ENCODE measurements at places on chromosomes 4 and X.

GRCh38 chrX:84487365-84488353, 14.6 kb downstream of the HDX start:
- no peak for DNase-seq

GRCh38 chr4:173014113-173014558, 154.5 kb upstream of the GALNT7 start:
- DNase-seq = no peak

GRCh38 chrX:69117876-69118526, 47.3 kb downstream of the PJA1 start:
- no peak for DNase-seq

GRCh38 chrX:38305971-38306370, 21.3 kb downstream of the RPGR start:
- no peak for DNase-seq

DNA sequence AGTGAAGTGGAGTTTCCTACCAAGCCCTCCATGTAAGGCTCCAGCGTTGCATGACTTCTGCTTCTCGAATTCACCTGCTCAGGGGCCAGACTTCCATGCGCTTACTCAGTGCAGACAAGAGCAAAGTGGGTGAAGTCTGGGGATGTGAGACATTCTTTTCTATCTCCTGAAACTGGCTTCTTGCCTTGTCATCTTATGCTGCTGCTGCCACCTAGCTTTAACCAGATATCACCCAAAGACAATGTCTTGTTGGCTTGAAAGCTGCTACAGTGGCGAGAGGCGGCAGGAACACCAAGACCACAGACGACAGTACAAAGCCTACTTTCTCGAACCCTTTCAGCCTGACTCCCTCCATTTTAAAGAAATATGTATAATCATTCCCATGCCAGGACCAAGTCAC, 103.6 kb upstream of the ADGRG2 start:
- no peak for DNase-seq

GRCh38 chrX:49037883-49038475, 5.2 kb downstream of the TFE3 start:
- DNase-seq = no peak

GRCh38 chrX:15915959-15916703, 61.5 kb upstream of the AP1S2 start:
- DNase-seq = no peak

GRCh38 chr4:36313301-36313700, 31.9 kb downstream of the DTHD1 start:
- DNase-seq = no peak

DNA sequence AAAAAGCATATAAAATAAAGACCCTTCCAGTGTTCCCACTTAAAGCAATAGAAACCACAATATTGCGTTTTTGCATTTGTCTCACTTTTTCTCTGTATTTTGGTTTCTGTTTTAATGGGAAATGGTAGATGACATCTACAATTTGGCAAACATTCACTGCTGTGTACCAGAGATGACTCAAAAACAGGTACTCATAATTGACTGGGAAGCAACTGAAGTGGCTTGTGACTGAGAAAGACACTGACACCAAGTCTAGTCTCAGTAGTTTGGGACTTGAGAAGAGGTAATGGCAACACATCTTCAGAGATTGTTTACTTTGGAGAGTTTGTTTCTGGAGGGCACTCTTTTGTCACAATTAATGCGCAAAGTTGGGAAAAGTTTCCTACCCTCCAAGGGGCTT, 42.0 kb downstream of the AREG start:
- DNase-seq = no peak

DNA sequence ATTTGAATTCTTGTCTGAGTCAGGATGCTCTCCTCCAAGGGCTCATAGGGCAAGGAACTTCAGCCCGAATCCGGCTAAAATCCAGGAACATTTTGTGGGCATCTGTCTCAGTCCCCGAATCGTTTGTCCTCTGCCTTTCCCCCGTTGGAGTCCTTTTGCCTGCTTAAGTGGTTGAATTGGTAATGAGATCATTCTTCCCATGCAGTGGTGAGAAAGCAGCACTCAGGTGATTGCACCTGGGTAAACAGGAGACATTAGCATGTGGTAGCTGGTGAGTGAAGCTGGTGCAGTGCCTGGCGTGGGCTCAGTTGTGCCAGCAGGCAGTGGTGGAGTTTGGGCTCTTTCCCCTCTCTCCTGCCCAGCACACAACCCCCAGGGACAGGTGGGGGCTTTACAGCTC, 61.9 kb upstream of the MTM1 start:
- DNase-seq = no peak

DNA sequence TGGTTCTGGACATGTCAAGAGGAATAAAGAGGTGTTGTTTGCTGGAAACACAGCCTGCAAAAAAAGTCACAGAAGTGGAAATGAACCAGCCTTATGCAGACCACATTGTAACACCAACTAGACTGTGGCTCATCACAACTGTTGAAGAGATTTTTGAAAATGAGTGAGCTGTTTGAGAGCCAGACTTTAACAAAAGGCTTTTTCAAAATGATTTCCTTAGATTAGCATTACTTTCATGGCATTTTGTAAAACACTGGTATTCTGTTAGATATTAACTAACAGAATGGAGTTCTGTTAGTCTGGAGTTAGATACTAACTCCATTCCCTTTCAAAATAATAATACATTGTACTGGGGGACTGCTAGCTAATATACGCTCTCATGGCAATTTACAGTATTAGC, 60.6 kb upstream of the GABRA2 start:
- DNase-seq = no peak

- DNase-seq = no peak
Measured at GRCh38 chr4:124025000-124025399, 628.4 kb downstream of the SPRY1 start.

GRCh38 chrX:97743014-97743413, 859.3 kb downstream of the RPA4 start:
- DNase-seq = no peak

DNA sequence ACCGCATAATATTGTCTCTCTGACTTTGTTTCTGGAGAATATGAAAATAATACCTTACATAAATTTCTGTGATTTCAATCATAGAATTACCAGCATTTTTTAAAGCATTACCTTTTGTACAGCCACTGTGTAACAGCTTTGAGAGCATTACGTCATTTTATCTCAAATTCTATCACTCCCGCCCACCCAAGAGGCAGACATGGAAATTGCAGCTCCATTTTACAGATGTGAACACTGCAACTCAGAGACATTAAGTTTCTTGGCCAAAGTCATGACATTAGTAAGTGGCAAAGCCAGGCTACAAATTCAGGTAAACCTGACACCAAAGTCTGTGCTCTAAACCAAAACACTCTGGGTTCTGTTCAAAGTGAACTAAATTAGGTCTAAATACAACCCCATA, 33.6 kb upstream of the KDR start:
- no peak for DNase-seq

- DNase-seq = no peak
Measured at GRCh38 chr4:29075366-29075765, 1644.8 kb upstream of the PCDH7 start.

GRCh38 chrX:26586570-26586969, 370.6 kb downstream of the MAGEB5 start:
- DNase-seq = no peak

- DNase-seq = no peak
Measured at GRCh38 chr4:16253127-16253960, 27.1 kb upstream of the TAPT1 start.

DNA sequence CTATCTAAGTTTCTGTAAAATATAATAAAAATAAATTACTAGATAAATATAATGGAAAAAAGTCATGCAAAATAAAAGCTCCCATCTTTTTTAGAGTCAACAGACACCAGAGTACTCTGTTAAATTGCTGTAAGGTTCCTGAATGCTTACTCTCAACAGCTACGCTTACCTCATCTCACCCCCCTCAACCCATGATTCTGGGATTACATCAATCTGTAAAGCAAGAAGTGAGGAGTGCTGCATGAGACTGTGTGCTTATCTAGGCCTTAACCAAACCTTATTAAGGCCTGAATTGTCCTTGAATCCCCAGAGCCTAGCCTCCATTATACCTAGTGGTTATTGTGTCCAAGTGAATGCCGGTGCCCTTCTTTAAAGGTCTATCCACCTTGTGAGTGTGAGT, 735.8 kb downstream of the RPA4 start:
- DNase-seq = no peak

DNA sequence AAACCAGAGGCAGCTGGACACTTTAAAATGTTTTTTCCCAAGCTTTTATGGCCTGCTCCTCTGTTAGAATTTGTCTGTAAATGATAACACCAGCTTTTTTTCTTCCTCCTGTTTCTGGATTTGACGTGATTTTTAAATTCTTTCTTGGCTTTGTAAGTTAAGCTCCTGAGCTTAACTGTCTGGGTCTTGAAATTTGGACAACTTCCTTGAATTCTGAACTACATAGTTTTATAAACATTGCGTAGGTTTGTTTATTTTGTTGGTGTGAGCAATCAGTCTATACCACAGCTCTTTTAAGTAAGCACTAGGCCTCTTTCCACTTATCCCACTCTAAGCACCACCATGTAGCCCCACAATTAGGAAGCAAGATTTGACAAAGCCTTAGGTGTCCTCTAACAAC, 144.4 kb upstream of the GUCY1A1 start:
- DNase-seq = no peak

DNA sequence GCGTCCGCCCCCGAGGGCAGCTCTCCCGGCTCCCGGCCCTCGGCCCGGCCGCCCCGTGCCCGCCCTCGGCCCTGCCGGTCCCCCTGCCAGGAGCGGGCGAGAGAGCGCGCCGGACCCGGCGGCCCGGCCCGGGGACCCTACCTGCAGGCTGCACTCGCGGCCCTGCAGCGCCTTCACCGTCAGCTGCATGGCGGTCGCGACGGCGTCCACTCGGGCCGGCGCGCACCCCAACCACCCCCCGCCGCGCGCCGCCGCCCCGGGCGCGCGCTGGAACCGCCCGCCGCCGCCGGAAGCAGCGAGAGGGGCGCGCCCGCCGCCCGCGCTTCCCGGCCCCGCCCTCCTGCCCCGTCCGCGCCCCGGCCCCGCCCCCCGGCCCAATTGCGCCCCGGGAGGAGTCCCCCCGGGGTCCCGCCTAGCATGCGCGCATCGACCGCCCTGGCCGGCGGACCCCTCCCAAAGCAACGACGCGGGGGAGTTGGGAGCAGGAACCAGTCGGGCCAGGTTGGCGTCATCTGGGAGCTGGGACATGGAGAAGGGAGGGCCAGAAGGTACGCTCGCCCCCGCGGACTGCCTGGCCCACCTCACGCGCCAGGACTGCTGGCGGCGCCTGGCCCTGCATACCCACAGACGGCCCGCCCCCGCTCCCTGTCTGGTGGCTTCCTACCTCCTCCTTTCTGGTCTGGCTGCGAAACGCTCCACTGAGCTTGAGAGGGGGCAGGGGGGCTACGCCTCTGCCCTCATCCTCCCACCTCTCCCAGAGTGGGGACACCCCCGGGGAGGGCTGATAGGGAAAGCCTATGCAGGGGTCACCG, at the start of gene UBL4A:
TSS of gene UBL4A (minus strand) at position 220 of the 812 bp plus-strand sequence. CDS start at position 189, 31 bp downstream.
- DNase-seq = peak; percentile 30

DNA sequence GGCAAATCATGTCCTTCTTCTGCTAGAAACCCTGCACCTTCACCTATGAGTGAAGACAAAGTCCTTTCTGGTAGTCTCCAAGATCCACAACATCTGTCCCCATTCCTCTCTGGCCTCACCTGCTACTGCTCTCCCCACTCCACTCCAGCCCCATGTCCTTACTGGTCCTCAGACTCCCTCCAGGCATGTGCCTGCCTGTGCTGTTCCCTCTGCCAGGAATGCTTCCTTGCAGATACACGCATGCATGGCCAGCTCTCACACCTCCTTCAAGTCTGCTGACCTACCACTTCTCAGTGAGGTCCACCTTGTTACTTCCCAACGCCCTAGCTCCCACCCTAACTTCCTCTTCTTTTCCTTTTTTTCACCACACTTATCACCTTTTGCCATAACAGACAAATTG, 18.1 kb downstream of the HMGB2 start:
- DNase-seq = no peak

DNA sequence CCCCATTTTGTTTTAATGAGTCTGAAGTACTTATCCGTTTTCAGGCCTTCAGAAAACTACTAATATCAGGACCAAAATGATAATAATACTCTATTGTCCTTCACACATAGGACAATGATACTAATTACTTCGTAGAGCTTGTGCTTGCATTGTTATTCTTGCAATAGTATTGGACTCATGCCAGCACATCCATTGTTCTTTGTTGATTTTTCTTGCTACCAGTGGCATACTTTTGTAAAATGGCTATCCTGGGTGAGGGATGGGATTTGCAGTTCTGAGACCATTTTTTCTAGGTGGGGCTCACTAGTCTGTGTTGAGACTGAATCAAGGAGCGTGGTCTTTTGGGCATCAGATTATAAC, 195.3 kb downstream of the MAML3 start:
- no peak for DNase-seq

GRCh38 chrX:7953446-7953845, 26.2 kb upstream of the PNPLA4 start:
- no peak for DNase-seq

DNA sequence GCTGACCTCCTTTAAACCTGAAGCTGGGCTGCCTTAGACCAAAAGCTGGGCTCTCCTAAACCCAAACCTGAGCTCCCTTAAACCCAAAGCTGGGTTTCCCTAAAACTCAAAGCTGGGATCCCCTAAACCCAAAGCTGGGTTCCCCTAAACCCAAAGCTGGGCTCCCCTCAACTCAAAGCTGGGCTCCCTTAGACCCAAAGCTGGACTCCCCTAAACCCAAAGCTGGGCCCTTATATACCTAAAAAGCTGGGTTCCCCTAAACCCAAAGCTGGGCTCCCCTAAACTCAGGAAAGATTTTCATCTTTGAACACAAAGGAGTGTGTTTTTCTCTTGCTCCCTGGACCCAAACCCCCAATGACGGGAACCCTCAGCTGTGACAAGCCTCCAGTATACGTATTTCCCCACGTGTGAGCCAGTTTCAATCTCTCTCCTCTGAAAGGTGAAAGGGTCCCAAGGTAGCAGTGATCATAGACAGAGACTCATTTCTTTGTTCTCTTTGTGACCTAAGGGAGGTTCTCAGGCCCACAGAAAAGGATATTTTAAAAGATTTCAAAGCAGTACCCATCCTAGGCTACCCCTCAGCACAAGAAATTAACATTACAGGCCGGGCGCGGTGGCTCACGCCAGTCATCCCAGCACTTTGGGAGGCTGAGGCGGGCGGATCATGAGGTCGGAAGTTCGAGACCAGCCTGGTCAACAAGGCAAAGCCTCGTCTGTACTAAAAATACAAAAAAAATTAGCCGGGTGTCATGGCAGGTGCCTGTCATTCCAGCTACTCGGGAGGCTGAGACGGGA, 31.3 kb upstream of the ASMTL start:
- DNase-seq = no peak

- DNase-seq = no peak
Measured at GRCh38 chr4:183337833-183338232, 15.6 kb upstream of the CLDN24 start.

DNA sequence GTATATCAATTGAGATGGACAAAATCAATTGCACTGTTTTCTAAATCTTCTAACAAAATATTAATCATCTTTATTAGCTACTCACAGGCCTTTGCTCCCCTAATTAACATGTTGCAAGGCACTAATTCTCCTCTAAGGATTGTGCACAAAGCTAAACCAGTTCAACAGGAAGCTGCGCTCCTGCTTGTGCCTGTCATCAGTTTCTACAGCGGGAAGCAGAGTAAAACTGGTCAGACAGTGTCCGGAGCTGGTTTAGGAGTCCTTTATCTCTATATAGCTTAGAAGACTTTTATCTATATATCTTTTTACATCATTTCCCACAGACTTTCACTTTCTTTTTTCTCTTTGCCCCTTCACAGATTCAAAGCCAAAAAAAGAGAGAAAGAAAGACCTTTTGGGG, 79.1 kb downstream of the ELOVL6 start:
- DNase-seq = no peak

GRCh38 chr4:68869274-68869773, 53.5 kb downstream of the UGT2B10 start:
- no peak for DNase-seq
